ENCODE measurements at places on chromosomes 6 and 20. TPM values are rescaled to one million over a fixed set of nuclear protein-coding genes. Genes with fewer than 3 reads are reported as not detected.

OTOR gene
- total RNA-seq, result 15.7 TPM

PRR3 gene
- total RNA-seq, result 20.5 TPM

ASIP gene
- total RNA-seq, result 3.5 TPM

MEI4 gene
- total RNA-seq, result 1.7 TPM

KHDC1 gene
- 7.2 TPM for total RNA-seq

RSPH4A gene
- 7.2 TPM for total RNA-seq

PLCG1 gene
- total RNA-seq, result 96.7 TPM

HTR1E gene
- 1.7 TPM for total RNA-seq

TMEM14C gene
- total RNA-seq, result 146 TPM

KHDC1L gene
- total RNA-seq, result not detected
